ENCODE measurements at places on chromosomes 12 and 14.

DNA sequence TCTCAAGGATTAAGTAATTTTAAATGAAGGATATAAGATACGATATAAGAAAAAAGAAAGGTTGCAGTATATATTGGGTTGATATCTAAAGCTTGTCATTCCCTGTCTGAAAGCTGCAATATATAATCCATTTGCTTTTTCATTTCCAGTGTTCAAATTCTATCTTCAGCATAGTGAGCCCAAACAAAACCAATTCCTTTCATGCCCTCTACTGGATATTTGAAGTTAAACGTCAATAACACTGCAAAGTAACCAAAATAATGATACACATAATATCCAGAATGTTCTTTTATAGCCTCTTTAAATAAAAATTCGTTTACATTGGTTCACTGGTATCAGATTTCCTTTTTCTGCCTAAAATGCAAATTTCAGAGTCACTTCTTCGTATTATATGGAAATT, 64.5 kb upstream of the DAAM1 start:
- DNase-seq = peak; percentile 46

GRCh38 chr12:99049774-99050173, 404.7 kb downstream of the APAF1 start:
- no peak for DNase-seq

DNA sequence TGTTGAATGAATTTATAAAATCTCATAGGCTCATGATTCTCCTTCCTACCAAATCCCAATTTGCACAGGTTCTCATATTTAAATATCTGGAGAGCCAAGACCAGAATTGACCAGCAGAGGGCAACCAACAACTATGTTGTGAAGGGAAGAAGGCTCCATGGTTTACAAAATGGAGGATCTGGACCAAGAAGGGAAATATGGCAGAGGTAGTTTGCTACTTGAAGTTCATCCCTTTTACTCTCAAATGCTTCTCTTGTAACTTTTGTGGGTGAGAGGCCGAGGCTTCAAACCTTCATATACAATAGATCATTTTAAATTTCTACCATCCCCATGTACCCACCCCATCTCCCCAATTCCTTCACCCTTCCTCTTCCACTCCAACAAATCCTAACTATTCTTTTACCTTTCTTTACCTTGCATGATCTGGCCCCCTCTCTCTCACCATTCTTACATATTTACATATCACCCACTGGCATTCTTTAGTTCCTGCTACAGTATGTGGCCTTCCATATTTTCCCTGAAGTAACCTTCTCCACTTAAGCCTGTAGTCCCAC, 3.8 kb upstream of the SMARCC2 start:
- peak; percentile 93 for DNase-seq

GRCh38 chr12:68354977-68355541, 22.9 kb upstream of the MDM1 start:
- no peak for DNase-seq

DNA sequence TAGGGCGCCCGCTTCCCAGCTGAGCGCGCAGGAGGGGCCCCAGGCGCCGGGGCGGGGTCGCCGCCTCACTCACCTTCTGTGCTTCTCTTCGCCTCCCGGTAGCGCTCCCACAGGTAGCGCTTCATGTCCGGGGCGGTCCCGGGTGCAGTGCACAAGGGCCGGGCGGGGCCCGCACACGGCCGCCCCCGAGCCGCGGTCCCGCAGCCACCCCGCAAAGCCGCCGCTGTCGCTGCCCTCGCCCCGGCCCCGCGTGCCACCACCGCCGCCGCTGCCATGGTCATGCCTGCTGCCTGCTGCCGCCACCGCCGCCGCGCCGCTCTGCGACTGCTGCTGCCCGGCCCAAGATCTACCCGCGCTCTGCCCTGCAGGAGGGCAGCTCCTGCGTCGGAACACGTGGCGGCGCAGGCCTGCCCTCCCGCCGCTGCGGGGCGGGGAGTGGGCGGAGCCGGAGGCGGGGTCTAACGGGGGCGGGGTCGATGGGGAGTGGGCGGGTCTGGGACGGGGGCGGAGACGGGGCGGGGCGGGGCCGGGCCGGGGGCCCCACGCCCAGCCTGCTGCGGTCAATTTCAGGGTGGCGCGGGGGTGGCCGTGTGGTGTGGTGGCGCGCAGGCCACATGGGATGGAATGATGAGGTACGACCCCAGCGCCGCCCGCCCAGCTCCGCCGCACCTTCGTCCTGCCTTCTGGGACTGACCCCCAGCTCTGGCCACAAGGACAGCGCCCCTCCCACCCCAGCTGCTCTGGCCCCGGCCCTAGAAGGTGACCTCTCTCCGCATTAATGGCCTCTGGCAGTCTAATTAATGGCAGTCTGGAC, at the start of gene NT5DC3:
Gene NT5DC3, minus strand, starts transcription at position 359 of the 814 bp plus-strand sequence. Its CDS starts 78 bp downstream, at position 281.
- peak; percentile 82 for DNase-seq

GRCh38 chr12:27987331-27987730, 14.8 kb upstream of the PTHLH start:
- no peak for DNase-seq

- no peak for DNase-seq
Measured at GRCh38 chr12:131124487-131125280, 171.0 kb downstream of the ADGRD1 start.

DNA sequence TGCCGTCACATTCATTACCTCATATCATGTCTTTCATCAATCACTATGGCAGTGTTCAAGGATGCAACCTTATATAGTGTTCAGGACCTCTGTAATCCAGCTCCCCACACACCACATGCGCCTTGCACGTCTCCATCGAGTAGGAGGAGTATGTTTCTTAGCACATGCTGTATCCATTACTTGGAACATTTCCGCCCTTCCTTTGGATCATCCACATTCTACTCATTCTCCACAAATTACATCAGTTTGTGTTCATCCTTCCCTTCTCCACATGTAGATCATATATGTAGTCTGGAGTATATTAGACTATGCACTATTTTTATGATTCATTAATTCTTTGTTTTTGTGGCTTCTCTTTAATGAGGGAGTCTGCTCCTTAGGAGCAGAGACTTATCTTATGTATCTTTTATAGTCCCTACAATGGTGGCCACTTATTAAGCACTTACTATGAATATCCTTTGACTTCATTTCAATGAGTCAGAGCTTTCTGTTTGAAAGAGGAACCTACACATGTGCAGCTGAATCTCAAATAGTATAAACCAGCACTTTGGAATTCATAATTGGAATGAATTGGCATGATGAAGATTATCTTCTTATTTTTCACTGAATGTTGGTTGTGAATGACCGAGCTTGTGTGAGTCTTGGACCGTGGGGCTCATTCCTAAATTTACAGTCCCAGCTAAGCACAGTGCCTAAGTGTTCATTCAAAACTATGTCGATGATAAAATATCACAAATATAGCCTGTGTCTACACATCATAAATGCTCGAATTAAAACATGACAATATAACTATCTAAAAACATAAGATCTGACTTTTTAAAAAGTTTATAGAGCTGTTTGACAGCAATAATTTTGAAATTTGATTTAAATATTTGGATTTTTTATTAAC, 30.2 kb upstream of the NPAS3 start:
- no peak for DNase-seq

GRCh38 chr12:11907625-11908024, 163.1 kb upstream of the BCL2L14 start:
- no peak for DNase-seq

- DNase-seq = peak; percentile 75
Measured at GRCh38 chr12:39503439-39503838, 60.5 kb upstream of the KIF21A start.

DNA sequence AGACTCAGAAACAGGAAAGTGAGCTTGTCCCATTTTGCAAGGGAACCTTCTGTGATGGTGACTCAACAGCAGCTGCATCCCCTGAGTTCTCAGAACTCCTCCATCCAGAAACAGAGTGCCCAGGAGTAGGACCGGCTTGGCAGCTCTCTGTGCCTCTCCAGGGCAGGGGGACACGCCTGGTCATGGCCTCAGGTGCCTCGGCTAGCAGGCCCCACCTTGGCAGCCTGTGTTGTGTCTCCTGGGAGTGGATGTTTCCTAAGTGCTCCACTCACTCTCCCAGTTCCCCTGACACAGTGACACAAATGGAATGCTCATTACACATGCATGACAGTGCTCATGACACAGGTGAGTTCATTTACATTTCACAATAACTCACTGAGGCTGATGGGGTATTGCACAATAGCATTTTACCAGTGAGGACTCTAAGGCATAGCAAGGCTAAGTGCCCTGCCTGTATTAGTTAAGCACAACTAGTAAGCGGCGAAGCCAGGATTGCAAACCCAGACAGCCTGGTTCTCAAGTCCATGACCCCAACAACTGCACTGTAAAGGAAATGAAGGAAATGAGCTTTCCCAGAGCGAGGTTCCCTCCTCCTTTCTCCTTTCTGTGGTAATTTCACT, 47.4 kb downstream of the CALM1 start:
- peak; percentile 18 for DNase-seq

- peak; percentile 16 for DNase-seq
Measured at GRCh38 chr14:95564060-95564459, 29.2 kb downstream of the GLRX5 start.

DNA sequence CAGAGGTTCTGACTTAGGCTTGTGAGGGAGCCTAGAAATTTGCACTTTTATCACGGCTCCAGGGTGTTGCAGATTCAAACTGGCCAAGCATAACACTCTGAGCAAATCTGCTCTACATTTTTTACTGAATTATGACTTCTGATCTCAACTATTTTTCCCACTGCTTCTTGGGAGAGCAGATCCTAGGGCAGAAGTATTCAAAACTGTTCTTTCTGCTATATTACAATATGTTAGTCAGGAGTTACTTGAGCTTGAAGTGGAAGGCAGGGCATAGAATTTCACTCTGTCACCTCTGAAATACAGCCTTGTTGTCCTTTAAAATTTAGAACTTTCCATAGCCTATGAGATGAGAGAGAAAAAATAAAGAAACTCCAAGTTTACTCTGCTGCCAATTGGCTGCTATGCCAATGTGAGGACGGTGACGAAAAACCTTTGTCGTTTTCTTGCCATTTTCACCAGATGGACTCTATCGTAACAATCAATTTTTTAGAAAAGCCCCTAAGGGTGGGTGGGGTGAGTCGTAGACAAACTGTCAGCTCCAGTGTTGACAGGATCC, 16.4 kb upstream of the KERA start:
- no peak for DNase-seq

GRCh38 chr12:131087991-131088700, 134.4 kb downstream of the ADGRD1 start:
- no peak for DNase-seq

DNA sequence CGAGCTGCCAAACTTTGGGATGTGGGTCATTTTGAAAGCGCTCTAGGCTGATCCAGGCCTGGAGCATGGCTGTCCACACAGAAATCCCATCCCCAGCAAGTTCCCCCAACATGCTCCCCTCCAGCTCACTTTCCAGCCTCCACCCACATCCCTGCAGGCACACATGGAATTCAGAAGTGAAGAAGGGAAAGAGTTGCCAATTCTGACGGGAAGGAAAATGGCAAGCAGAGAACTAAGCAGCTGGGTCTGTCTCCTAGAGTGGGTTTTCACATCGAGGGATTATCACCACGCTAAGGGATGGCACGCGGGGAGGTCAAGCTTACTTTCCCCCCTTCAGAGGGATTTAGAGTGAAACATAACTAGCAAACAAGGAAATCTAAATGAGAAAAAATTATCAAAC, 142.3 kb downstream of the RIMBP2 start:
- no peak for DNase-seq

GRCh38 chr14:91342206-91342760, 75.3 kb downstream of the CCDC88C start:
- DNase-seq = no peak

DNA sequence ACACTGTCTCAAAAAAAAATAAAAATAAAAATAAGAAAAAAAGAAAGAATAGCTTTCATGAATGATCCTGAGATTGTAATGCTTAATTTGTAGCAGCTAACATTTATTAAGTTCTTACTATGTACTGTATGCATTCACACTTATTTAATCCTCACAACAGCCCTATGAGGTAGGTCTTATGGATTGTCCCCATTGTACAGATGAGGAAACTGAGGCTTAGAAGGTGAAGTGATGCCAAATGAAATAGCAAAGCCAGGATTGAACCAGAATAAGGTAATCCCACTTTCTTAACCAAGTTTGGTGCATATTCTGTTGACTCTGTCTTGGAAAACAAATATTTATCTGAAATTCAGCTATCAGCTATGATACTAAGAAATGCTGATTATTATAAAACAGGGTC, 2.1 kb downstream of the USP30 start:
- no peak for DNase-seq

DNA sequence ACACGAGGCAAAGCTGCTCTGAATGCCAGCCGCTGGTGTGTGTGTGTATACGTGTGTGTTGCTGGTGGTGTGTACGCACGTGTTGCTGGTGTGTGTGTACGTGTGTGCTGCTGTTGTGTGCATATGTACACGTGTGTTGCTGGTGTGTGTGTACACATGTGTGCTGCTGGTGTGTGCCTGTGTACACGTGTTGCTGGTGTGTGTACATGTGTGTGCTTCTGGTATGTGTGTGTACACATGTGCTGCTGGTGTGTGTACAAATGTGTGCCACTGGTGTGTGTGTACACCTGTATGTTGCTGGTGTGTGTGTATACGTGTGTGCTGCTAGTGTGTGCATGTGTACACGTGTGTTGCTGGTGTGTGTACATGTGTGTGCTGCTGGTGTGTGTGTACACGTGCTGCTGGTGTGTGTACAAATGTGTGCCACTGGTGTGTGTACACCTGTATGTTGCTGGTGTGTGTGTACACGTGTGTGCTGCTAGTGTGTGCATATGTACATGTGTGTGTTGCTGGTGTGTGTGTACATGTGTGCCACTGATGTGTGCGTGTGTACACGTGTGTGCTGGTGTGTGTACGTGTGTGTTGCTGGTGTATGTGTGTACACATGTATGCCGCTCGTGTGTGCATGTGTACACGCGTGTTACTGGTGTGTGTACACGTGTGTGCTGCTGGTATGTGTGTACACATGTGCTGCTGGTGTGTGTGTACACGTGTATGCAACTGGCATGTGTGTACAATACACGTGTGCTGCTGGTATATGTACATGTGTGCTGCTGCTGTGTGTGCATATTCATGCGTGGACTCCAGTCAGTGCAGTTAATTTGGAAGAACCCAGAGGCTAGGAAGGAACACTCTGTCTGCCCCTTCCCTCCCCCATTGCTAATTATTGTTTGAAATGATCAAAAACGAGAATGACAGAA, 47.2 kb downstream of the CACNA2D4 start:
- DNase-seq = no peak

- DNase-seq = peak; percentile 49
Measured at GRCh38 chr14:95523051-95523814, 6.8 kb upstream of the SYNE3 start.

DNA sequence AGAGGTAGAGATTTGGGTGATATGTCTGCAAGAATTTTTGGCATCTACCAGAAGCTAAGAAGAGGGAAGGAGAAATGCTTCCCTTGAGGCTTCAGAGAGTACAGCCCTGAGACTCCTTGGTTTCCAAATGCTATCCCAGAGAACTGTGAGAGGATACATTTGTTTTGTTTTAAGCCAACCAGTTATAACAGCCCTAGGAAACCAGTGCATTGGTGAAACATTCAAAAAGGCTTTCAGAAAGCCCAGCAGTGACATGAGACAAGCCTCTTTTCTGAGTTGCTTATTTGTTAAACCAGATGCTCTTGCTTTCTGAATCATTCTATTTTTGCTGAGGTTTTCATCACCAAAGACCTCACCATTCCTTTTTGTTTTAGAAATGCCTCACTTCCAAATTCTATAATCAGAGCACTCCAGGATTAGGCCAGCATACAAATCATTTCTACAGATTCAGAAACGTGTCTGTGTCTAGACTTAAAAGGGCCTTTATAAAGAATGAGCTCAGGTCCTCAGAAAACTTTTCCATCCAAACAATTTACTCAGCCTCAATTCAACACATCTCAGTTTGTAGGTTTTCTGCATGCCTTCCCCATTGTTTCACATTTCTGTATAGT, 1617.8 kb upstream of the FLRT2 start:
- no peak for DNase-seq
